ENCODE measurements at places on chromosomes 7 and 10. TPM values are rescaled to one million over a fixed set of nuclear protein-coding genes. Genes with fewer than 3 reads are reported as not detected.

GRCh38 chr7:50190776-50191175 lies 97.7 kb upstream of the ZPBP start:
- no peak overlapping the region for H3K4me3 ChIP-seq
- no peaks in the 10 kb centered on the region for H3K4me1 ChIP-seq
- DNase-seq = no peak
- H3K36me3 ChIP-seq = no peaks in the 10 kb centered on the region
- H3K27ac ChIP-seq = no peak overlapping the region

GRCh38 chr7:66142996-66143395 lies 28.3 kb downstream of the CRCP start:
- no peaks in the 10 kb centered on the region for H3K27me3 ChIP-seq
- H3K36me3 ChIP-seq = peaks cover 80% of the 10 kb centered on the region
- no peak overlapping the region for H3K4me3 ChIP-seq
- peaks cover 5% of the 10 kb centered on the region for H3K4me1 ChIP-seq
- H3K27ac ChIP-seq = no peak overlapping the region

DNA sequence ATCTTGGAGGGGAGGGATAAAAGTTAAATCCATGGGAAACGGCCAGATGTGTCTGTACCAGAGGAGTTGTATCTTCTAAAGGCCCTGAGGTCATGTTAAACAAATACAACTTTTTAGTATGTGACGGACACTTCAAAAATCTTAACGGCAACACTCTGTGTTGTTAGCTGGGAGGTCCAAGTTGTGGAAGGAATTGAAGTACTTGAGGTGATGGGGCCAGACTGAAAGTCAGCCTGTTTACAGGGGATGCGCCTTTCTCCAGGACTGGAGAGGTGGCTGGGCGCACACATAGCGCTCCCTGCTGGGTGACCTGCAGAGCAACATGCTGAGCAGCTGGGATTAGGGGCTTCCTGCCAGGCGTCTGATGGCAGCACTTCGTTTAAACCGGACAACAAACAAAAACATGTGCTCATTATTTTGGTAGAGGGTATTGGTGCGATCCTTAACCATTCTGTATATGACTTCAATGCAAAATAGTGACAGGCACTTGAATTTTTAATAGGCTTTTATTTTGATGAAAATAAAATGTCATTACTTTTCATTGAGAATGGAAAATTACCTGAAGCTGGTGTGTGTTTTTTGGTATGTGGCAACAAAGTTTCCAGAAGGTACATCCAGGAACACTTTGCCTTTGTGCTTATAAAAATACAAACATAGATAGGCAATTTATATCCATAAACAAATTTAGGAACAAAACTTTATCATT lies 198.2 kb downstream of the MLLT10 start:
- H3K27me3 ChIP-seq = no peaks in the 10 kb centered on the region
- H3K27ac ChIP-seq = no peak overlapping the region
- DNase-seq = peak; percentile 82
- H3K36me3 ChIP-seq = no peaks in the 10 kb centered on the region
- no peak overlapping the region for H3K4me3 ChIP-seq

- H3K27ac ChIP-seq = no peak overlapping the region
- no peak overlapping the region for H3K4me3 ChIP-seq
- H3K36me3 ChIP-seq = no peaks in the 10 kb centered on the region
- H3K27me3 ChIP-seq = no peaks in the 10 kb centered on the region
Measured at GRCh38 chr10:79186486-79187120, 117.8 kb downstream of the ZMIZ1 start.

- no peaks in the 10 kb centered on the region for H3K4me1 ChIP-seq
- no peaks in the 10 kb centered on the region for H3K36me3 ChIP-seq
- no peak overlapping the region for H3K4me3 ChIP-seq
- H3K27me3 ChIP-seq = no peaks in the 10 kb centered on the region
Measured at GRCh38 chr10:15751046-15751445, 31.3 kb upstream of the ITGA8 start.

OLAH gene
- not detected for total RNA-seq

SUMF2 gene
- 22.0 TPM for total RNA-seq

FXYD4 gene
- not detected for total RNA-seq

RAB19 gene
- total RNA-seq = not detected

PLEKHS1 gene
- not detected for total RNA-seq

CAV2 gene
- total RNA-seq = 20.0 TPM

ODAD2 gene
- 0.08 TPM for total RNA-seq

Data from psoas muscle (tissue), 8 donors.